GOT3 (cell line): ENCODE measurements at places on chromosomes 6 and 20.

- DNase-seq, result no peak
Observed at GRCh38 chr6:161463071-161463470, 189.2 kb upstream of the AGPAT4 start.

- no peak for DNase-seq
Observed at GRCh38 chr6:6622501-6622900, 34.0 kb downstream of the LY86 start.

- no peak for DNase-seq
Observed at GRCh38 chr20:41018153-41018552, 10.5 kb upstream of the TOP1 start.

- DNase-seq, result no peak
Observed at GRCh38 chr6:157982563-157983405, 1.1 kb downstream of the SYNJ2 start.

- no peak for DNase-seq
Observed at GRCh38 chr6:11975353-11975977, 36.6 kb upstream of the HIVEP1 start.

DNA sequence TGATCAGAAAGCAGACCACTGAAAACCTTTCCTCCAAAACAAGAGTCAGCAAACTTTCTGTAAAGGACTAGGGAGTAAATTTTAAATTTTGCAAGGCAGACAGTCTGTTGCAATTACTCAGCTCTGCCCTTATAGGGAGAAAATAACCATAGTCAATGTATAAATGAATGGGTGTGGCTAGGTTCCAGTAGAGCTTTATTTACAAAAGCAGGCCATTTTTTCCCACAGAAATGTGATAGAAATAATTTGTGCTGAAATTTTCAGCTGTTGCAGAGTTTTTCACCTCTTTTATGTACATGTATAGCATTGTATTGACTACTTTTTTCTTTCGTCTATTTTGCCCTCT, 7.7 kb downstream of the AMD1 start:
- DNase-seq, result no peak

- DNase-seq, result no peak
Observed at GRCh38 chr6:83490217-83490807, 22.0 kb upstream of the PRSS35 start.

GRCh38 chr20:41027872-41028358, 707 bp upstream of the TOP1 start:
- DNase-seq, result no peak

DNA sequence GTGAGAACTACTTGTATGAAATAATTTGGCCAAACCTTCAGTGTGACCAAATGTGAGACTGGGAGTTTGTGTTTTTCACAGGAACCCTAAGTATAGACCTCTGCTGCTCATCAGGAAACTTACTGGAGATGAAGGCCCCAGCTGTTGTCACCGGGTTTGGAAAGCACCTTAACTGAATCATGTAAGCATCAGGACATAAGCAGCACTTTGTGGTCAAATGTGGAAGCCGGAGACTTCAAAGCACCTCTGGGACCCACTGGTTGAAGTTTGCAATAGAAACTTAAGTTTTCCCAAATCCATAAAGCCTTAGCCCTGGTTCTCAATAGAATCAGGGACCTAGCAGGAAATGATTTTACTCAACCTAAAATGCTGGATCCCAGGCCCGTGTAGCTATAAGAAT, 14.3 kb downstream of the TTPAL start:
- DNase-seq, result no peak

DNA sequence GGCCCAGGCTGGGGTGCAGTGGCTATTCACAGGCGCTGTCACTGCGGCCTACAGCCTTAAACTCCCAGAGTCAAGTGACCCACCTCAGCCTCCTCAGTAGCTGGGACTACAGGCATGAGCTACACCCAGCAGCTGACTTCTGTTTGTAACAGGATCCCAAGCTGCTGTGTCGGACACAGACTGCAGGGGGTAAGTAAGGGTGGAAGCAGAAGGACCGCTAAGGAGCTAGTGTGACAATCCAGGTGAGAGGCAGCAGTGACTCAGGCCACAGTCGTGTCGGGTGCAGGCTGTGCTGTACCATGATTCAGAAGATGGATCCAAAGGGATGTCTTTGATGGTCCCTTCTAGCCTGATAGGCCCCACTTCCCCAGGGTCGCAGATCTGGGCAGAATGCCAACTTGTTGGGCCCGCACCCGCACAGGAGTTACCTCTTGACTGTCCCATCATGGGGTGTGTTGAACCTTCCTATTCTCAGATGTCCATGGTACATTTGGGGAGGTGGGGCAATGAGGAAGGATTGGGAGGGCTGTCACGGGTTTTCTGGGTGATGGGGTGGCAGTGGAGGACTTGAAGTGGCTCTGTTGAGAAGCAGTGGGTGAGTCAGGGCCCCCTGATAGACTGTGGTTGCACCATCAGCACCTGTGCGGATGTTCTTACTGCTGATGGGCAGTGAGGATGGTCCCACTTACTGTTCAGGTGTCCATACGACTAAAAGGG, 25.3 kb downstream of the AAR2 start:
- DNase-seq, result no peak

DNA sequence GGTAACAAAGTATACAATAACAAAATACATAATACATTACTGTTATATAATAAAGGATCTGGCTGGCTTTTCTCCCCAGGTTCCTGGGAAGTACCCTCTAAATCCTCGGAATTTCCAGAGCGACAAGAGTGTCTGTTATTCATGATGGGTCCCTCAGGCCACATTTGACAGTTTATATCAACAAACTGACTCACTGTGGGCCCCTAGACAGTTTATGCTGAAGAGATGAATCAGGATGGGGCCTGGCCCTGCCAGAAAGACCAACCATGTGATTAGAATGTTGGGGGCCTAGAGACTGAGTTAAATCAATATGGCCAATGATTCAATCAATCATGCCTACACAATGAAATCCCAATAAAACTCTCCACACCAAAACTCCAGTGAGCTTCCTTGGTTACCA, 13.5 kb downstream of the USP45 start:
- no peak for DNase-seq

GRCh38 chr6:137709424-137710236, 157.4 kb upstream of the TNFAIP3 start:
- no peak for DNase-seq

DNA sequence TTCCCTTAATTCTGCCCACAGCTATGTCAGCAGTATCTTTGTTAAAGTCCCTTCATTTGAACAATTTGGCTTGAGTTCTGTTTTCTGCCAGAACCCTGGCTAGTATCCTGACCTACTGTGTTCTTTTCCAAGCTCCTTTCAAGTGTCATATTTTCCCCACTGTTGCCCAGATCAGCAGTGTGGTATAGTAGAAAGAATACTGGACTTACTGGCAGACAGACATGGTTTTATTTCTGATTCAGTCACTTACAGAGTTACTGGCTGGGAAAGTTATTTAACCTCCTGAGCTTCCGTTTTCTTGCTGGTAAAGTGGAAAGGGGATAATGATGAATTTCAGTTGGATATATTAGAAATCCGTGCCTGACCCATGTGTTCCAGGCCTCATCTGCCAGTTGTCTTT, 39.8 kb upstream of the RAB23 start:
- DNase-seq, result no peak

DNA sequence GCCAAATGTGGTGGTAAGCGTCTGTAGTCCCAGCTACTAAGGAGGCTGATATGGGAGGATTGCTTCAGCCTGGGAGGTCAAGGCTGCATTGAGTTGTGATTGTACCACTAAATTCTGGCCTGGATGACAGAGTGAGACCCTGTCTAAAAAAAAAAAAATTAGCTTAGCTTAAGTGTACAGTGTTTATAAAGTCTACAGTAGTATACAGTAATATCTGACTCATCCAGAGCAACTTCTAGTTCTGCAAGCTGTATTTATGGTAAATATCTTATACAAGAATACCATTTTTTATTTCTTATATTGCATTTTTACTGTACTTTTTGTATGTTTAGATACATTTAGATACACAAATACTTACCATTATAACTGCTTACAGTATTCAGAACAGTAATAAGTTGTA, 58.1 kb downstream of the UQCC1 start:
- DNase-seq, result no peak

DNA sequence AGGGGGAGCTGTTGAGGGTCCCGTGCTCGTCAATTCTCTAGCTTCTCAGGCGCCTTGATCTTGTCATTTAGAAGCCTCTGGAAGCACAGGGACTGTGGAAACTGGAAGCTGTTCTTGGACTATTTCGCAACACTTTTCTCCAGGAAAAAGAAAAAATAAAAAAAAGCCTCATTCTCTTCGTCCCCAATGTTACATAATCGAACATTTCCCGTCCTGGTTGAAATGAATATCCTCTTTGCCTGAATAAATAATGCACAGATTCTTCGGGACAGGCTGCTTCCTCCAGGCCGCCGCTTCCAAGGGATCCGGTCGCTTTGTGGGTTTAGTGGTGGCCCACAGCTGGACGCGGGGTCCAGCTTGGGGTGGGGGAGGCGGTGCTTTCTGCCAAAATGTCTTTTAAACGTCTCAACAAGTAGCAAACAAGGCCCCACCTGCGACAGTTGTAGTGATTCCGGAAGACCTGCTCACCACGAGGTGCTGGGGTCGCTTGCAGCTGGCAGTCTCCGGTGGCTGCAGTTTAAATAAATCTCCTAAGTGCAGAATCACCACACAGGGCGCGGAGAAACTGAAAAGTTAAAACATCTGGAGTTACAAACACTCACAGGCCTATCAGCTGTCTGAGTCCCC, 125.9 kb upstream of the ESR1 start:
- no peak for DNase-seq

DNA sequence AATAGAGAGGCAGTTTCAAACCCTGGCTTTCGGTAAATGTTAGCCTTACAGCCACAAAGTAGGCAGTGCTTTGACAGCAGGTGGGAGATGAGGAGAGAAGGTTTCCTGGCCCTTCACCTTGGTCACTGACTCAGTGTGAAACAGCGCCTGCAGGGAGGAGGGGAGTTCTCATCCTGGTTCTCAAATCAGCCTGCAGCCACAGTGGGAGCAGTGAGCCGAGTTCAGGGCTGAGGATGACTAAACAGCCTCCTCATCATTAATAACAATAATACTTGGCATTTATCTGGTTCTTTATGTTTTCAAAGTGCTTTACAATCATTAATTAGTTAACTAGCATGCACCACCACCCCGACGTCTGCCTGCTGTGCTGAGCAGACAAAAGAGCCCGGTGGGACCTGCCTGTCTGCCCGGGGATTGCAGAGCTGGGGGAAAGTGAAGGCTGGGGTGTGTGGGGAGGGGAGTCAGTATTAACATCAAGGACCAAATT, 59.6 kb downstream of the PRDM1 start:
- no peak for DNase-seq

DNA sequence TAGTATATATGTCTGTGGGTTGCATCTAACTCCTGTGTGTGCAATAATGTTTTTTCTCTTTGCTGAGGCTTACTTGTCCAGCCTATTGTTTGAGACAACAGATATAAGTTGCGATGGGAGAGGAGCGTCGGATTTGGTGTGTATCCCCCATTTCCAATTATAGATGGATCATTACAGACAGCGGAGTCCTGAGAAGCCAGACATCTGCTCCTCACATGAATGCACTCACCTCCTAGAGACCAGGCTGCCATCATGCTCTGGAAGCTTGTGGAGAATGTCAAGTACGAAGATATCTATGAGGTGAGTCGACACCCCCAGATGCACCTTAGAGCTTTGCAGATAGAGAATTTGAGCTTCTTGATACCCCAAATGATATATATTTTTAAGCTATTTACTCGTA, at the start of gene TFAP2B:
TFAP2B (plus strand) TSS at position 199 of the 400 bp plus-strand sequence; CDS start at position 220, 21 bp downstream.
- DNase-seq, result no peak

- no peak for DNase-seq
Observed at GRCh38 chr6:20763296-20763695, 229.0 kb downstream of the CDKAL1 start.

DNA sequence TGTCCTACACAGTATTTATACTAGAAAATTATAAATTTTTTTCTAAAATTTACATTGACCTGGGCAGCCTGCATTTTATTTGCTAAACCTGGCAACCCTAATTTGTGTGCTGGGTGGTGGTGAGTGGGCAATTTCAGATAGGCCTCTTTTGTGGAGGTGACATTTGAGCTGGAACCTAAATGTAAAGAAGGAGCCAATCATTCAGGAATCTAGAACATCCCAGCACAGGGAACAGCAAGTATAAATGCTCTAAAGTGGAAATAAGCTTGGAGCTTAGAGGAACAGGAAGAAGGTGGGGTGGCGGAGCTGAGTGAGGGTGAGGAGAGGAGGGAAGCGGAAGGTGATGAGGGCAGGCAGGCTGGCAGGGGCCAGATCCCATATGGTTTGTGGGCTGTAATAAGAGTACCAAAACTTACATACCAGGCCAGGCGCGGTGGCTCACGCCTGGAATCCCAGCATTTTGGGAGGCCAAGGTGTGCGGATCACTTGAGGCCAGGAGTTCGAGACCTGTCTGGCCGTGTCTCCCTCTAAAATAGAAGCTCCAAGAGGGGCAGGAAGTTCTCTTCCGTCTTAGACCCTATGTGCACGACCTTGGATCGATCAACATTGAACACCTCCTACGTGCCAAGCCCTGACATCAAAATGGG, 549 bp upstream of the CSE1L start:
- DNase-seq, result no peak

GRCh38 chr20:22404419-22405170, 179.8 kb downstream of the FOXA2 start:
- no peak for DNase-seq

DNA sequence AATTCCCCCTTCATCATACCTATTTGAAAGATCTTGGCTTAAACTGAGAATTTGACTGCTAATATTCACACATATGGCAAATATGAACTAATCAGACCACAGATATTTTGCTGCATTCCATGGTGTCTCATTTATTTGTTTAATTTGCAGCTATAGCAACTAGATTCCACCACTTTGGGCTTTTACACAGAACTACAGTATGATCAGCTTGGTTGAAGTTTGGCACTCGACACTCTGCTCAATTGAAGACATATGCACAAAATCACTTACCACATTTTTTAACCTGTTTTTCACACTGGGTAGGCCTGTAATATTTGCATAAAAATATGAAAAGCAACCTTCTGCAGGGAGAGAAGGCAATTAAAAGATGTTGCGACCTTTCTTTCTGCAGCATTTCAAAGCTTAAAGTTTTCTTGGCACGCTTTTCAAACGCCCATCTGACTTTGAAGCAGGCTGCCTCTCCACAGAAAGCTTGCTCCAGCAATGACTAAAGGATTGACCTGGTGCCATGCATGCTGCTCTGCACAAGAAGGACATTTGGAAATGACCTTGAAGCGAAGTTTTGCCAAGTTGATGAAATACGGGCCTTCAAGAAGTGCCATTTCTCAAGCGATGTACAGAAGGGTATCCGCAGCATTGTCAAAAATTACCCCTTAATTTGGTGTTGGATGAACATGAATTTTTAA, 126.7 kb downstream of the AIG1 start:
- DNase-seq, result no peak

DNA sequence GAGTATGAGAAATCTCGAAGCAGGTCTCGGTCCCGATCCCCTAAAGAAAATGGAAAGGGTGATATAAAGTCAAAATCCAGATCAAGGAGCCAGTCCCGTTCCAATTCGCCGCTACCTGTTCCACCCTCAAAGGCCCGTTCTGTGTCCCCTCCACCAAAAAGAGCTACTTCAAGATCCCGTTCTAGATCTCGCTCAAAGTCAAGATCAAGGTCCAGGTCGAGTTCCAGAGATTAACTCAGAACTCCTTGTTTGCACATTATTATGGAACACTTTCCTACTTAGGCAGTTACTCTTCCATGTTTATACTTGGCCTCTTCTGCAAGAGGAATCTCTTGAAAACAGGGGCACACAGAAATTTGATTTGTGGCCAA, 3.1 kb downstream of the SRSF6 start:
- no peak for DNase-seq

- DNase-seq, result no peak
Observed at GRCh38 chr6:44367681-44368080, 19.8 kb upstream of the CDC5L start.

GRCh38 chr20:5967469-5967868, 17.0 kb downstream of the MCM8 start:
- no peak for DNase-seq
